ENCODE measurements at places on chromosomes 5 and 9. TPM values are rescaled to one million over a fixed set of nuclear protein-coding genes. Genes with fewer than 3 reads are reported as not detected.

DNA sequence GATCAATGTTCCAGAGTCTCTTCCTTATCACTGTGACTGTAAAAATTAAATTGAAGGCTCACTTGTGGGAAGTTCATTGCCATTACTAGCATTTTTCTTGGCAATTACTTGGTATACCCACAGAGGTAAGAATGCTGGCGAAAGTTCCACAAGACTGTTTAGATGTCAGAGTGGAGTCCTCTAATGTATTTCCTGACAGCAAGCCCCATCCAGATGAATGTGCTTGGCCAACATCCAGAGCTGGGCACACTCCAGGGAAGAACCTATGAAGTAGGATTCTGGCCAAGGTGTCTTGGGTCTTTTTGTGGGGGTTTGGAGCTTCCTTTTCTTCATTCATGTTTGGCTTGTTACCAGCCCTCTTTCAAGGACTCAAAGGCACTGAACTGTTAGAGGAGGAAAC, 473.6 kb downstream of the DMAC1 start:
- no peak for DNase-seq

IRX4 gene
- not detected for total RNA-seq

- DNase-seq = no peak
Observed at GRCh38 chr5:150527038-150527437, 19.1 kb downstream of the NDST1 start.

DNA sequence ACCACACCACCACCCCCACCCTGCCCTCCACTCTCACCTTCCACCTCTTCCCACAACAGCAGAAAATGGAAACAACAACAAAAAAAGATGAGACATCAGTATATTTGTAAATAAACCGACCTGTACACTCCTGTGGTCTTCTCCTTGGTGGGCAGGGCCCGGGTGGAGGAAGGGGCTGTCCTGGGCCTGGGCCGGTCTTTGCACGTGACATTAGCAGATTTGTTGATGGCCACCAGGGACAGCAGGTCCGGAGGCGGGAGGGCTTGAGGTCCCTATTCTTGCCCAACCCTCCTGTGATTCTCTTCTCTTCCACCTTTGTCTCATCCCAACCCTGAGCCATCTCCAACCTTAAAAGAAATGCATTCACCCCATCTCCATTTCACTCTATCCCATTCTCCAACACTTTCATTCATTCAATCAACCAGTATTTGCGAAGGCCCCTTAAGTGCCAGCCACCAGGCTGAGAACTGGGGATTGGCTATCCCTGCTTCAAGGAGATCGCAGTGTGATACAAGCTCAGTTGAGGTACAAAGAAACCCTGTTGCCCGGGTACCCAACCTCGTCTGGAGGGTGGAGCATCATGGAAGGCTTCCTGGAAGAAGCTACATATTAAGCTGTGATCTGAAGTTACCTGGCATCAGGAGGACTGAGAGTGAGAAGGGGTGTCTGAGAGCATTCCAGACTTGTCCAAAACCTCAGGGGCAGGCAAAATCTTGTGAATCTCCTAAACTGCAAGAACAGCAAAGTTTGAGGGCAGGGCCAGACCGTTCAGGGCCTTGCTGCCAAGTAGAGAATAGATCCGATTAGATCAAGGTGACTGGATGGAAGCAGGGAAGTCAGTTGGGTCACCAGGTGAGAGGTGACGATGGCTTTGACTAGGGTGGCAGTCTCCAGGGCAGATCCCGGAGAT, 87.4 kb downstream of the LMX1B start:
- DNase-seq = no peak

GRCh38 chr5:33369485-33370465, 71.0 kb upstream of the TARS1 start:
- no peak for DNase-seq

DNAH5 gene
- total RNA-seq = 4.2 TPM

BTNL3 gene
- total RNA-seq = not detected

GFI1B gene
- not detected for total RNA-seq

GRCh38 chr5:7494481-7495130, 98.7 kb downstream of the ADCY2 start:
- no peak for DNase-seq

DNA sequence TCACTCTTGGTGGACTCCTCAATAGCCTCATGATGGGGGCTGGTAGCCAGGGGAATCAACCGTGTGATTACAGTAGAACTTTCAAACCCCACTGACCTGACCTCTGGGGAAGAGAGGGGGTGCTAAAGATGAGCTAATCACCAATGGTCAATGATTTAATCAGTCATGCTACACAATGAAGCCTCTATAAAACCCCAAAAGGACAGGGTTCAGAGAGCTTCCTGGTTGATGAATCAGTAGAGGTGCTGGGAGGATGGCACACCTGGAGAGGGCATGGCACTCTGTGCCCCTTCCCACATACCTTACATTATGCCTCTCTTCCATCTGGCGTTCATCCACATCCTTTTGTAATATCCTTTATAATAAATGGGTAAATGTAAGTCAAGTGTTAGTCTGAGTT, 8.9 kb upstream of the SH3TC2 start:
- no peak for DNase-seq

DNA sequence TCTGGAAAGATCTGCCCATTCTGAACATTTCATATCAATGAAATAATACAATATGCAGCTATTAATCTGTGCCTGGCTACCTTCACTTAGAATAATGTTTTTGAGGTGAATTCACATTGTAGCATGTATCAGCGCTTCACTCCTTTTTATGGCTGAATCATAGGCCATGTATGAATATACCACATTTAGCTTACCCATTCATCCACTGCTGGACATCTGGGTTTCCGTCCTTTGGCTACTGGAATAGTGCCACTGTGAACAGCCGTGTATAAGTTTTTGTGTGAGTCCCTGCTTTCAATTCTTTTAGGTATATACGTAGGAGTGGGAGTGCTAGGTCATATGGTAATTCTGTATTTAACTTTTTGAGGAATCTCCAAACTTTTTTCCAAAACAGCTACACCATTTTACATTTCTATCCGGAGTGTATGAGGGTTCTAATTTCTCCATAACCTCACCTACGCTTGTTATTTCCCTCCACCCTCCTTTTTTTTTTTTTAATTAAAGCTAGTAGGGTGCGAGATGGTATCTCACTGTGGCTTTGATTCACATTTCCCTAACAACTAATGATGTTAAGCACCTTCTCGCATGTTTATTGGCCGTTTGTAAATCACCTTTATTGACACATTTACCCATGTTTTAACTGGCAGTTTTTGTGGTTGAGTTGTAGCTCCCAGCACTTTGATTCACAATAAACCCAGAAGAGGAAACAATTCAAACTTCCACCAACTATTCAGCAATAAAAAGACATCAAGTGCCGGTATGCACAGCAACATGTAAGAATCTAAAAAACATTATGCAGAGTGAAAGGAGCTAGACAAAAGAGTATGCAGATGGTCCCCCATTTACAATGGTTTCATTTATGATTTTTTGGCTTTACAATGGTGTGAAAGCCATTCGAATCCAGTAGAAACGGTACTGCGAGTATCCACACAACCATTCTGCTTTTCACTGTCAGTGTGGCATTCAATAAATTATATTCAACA, 8.1 kb downstream of the SEMA4D start:
- DNase-seq = no peak

CTXN3 gene
- not detected for total RNA-seq

DNA sequence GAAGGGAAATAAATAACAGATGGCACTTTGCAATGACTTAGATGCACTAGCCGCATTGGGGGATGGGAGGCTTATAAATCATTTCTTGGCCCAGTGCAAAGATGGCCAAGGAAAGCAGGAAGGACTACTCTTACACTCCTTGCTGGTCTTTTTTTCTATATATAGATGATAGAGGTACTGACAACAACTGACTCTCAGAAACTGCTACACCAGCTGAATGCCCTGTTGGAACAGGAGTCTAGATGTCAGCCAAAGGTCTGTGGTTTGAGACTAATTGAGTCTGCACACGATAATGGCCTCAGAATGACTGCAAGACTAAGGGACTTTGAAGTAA, 1.7 kb downstream of the CCNG1 start:
- DNase-seq = no peak

DNA sequence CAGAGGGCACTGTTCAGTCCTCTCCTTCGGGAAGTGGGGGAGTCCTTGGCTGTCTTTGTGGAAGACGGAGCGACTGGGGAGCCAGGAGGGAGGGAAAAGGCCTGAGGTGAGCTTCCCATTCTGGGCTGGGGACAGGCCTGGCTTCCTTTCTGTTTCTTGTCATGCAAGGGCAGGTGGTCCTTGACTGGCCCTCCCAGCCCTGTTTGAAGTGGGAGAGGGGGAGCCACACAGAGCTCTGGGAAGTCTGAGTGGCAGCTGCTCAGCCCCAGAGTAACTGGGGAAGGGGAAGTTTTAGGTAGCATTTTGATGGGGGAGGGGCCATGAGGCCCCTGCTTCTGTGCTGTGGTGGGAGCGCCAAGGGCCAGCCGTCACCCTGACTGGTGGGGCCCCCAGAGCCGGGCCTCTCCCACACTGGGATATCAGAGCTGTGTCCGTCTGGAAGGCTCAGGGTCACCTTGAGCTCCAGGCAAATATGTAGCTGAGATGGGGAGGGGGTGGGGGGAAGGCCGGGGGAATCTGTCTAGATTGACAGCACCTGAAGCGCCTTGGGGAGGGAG, 6.5 kb downstream of the UNC5A start:
- no peak for DNase-seq

DNA sequence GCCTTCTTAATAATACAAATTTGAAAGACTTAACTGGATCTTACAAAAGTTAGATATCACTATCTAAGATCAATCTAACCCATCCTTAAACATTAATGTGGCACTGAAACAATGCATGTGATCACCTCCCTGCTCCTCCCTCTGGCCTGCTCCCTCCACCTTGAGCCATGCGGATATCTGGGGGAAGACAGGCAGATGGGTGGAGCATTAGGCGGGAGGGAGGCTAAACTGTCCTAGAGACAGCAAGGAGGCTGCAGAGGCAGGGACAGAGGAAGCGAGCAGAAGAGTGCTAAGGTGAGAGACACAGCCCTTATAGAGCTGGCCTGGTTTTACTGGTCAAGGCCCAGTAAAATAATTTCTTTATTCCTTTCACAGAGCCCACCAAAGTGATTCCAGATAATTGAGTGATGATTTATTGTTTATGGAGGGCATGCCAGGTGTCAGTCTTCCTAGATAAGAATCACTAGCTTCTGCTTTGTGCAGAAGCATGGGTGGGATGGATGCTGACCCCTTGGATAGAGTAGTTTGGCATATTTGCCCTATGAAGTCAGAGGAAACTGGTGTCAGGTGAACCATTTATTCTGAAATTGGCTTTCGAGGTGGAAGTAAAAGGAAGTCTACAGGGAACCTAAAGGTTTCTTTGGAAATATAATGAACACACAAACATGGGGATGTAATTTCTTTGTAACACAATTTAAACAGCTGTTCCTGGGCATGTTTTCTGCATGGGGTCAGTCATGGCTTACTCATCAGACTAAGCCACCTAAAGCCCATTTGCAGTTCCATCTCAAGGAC, 188.3 kb downstream of the GNAQ start:
- DNase-seq = no peak

DNA sequence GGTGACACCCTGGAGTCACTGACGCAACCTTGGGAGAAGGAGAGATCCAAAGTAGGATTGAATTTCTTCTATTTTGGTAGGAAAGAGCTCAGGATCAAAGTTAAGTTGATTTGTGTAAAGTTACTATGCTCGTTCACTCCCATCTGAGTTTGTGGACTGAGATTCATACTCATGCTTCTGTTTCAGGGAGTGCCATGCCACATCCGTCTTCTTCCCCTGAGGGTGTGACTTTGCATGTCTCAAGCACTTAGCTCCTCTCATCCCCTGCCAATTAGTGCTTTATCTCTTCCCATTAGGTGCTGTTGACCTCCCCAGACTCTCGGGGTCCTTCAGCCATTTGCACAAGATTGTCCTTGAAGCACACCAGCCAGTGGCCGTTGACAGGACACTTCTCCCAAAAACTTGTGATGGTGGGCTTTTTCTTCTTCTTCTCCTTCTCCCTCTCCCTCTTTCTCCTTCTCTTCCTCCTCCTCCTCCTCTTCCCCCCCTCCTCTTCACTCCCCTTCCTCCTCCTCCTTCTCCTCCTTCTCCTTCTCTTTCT, 232.2 kb upstream of the KLF4 start:
- DNase-seq = no peak

IFNA13 gene
- not detected for total RNA-seq

NMUR2 gene
- total RNA-seq = 178 TPM

GRCh38 chr9:97366889-97367288, 45.0 kb upstream of the TDRD7 start:
- DNase-seq = no peak

All from Calu3 (cell line).